Omental fat pad (tissue), 4 donors: ENCODE measurements at places on chromosomes 11 and 22. TPM values are rescaled to one million over a fixed set of nuclear protein-coding genes. Genes with fewer than 3 reads are reported as not detected.

Gene TSSK2
- total RNA-seq: not detected

Gene BBOX1
- total RNA-seq: not detected

Gene TMA7B
- not detected for total RNA-seq

Gene CNTN5
- not detected for total RNA-seq

Gene SLC22A8
- not detected for total RNA-seq

DNA sequence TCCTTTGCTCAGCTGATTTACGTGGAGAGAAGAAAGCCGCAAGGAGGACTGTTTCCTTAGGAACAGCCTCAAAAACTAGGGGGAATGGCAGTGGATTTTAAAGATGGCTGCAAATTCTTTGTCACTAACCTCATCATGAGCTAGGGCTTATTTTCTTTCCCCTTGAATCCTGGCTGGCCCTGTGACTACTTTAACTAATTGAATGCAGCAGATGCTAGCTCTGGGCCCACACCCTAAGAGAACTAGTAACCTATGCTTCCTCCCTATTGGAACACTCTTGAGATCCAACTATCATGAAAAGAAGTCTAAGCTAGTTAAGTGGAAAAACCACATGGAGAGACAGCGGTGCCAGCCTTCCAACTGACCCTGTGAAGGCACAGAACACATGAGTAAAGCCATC, 421.3 kb upstream of the NARS2 start:
- DNase-seq: no peak

- DNase-seq: no peak
Measured at GRCh38 chr11:44855493-44855849, 95.2 kb downstream of the TP53I11 start.

DNA sequence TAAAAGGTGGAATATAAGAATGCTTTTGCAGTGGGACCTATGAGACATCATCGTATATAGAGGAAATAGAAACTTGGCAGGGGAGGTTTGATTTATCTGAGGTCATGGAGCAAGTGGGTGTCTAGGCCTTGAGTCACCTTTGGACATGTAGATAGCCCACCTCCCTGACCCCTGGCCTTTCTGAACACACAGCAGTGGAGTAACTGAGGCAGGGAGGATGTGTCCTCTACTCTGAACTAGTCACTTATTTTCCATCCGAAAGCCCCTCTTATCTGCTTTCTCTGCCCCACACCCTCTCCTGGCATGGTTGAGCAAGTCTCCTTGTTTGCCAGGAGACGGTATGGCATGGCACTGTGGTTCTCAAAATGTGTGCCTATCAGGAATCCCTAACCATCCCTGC, 7.9 kb downstream of the CD82 start:
- DNase-seq: no peak

GRCh38 chr22:35299217-35299672, 449 bp upstream of the TOM1 start:
- no peak for DNase-seq

DNA sequence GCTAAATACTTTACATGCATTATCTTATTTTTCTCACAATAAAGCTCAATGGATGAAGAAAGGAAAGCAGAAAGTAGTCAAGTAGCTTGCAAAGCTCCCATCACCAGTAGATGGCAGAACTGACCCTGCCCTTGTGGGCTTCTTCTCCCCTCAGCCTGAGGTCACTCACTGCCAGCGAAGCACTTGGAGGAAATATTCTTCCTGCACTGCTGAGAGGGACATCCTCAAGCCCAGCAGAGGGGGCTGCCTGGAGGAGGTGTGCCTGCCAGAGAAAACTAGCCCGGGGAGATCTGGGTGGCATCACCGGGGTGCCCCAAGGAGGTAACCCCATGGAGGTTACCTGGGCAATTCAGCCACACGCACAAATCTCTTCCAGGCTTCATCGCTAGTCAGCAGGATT, 6.6 kb downstream of the APOL4 start:
- no peak for DNase-seq

DNA sequence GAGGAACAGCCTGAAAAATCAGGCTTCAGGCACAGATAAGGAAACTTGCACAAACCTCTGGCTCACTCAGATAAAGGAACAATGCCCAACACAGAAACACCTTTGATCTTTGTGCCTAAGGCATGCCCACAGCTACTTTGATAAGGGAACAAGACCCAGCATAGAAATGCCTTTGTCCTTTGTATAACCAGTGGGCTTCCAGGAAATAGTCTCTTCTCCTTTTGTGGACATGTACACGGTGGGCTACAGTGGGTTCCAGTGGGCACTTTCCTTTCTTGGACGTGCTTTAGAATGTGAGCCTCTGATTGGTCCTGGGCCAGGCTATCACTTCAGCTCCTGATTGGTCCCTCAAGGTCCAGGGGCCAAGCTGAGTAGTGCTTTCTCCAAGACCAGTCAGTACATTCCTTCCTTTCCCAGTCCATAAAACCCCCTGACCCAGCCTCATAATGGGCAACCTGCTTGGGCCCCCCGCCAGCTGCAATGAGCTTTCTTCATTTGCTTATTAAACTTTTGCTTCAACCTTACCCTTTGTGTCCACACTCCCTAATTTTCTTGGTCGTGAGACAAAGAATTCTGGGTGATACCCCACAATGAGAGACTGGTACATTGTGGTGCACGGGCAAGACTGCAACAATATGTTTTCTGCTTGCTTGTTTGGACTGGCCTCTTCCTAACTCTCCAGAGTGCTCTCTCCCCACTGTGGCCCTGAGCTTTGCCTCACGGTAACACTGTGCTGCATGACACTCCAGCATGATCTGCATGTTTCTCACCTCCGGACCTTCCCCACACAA, 1.7 kb upstream of the CABIN1 start:
- DNase-seq: no peak

DNA sequence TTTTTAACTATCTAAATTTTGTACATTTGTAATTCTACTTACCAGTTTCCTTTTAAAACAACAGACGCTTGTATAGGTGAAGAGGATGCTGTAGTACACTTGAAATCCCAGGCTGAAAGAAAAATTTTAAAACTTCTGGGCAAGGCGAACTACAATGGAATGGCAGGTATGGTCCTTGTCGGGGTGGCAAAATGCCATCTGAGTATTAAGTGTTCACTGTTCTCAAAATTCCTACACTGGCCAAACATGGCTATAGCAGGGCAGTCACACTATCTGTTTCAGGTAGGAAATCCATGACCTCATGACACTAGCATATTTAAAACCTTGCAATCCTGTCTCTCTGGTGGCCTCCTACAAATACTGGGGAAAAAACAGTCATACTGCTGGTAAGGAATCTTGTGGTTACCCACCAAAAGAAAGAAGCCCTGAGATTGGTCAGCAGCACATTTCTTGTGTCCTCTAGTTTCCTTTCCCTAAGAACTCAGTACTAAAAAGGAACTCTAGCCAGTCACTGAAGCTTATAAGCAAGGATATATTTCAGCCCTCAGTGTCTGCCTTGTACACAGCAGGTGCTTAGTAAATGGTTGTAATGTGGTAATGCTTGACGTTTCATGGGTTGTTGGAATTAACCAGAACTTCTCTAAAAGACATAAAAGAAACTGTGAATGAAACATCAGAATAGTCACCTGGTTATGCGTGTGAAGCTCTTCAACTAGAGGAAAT, 5.2 kb upstream of the ZC3H12C start:
- DNase-seq: no peak

DNA sequence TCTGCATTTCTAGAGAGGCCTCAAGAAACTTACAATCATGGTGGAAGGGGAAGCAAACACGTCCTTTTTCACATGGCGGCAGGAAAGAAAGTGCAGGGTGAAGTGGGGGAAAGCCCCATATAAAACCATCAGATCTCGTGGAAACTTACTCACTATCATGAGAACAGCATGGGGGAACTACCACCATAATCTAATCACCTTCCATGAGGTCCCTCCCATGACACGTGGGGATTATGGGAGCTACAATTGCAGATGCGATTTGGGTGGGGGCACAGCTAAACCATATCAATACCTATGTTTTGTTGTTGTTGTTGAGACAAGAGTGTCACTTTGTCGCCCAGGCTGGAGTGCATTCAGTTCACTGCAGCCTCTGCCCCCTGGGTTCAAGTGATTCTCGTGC, 29.9 kb downstream of the SFI1 start:
- no peak for DNase-seq
